ENCODE measurements at places on chromosomes 5 and 9.

DNA sequence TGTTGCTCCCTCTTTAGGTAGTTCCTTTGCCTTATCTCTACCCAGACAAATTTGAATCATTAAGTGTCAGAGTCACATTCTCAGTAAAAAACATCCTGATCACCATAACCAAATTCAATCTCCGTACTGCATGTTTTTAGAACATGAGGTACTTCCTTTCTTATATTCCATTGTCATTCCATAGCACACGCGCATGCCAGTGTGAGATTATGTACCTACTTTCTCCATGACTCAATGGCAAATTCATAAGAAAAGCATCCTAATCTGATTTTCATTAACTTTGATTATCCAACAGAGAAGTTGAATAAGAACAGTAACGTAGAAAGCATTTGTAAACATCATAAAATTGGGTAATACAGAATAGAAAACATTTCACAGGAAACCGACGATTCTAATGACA, 1118.6 kb upstream of the CDH9 start:
- DNase-seq, result no peak

GRCh38 chr5:168153263-168153875, 138.1 kb upstream of the WWC1 start:
- DNase-seq, result no peak

- no peak for DNase-seq
Observed at GRCh38 chr5:17114715-17115599, 102.5 kb upstream of the BASP1 start.

- DNase-seq, result no peak
Observed at GRCh38 chr5:113117543-113118115, 141.0 kb downstream of the DCP2 start.

GRCh38 chr9:115005322-115005721, 74.9 kb upstream of the TNFSF8 start:
- DNase-seq, result no peak

- DNase-seq, result no peak
Observed at GRCh38 chr9:31912636-31913035, 471.8 kb upstream of the ACO1 start.

- DNase-seq, result no peak
Observed at GRCh38 chr5:40033411-40033810, 608.6 kb upstream of the DAB2 start.

GRCh38 chr5:178325679-178326373, 93.2 kb upstream of the PHYKPL start:
- no peak for DNase-seq

- no peak for DNase-seq
Observed at GRCh38 chr5:18566671-18567070, 932.4 kb downstream of the TAF11L14 start.

DNA sequence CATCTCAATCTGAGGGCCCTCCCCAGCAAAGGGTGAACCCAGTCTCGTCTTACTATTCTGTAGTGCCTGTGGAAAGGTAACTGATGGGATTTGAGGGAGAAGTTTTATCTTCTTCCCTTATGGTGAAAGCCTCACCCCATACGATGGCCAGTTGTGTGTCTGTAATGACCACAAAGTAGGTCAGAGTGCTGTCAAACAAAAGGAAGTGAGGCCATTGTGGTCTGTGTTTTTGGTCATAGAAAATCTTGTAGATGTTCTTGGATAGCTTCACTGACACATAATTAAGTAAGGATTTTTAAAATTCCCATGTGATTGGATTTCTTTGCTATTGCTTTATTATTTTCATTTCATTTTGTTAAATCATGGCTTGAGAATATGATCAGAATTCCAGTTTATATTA, 505.1 kb upstream of the KLF4 start:
- no peak for DNase-seq

Measured in activated T-cell treated with anti-CD3 and anti-CD28 coated beads for 48 hours (primary cell).